Forelimb muscle (tissue), 1 donor: ENCODE measurements at places on chromosomes 5 and 9. TPM values are rescaled to one million over a fixed set of nuclear protein-coding genes. Genes with fewer than 3 reads are reported as not detected.
A peak's percentile ranks its signal among the peaks of the same experiment; 100 is the strongest.

- no peak for DNase-seq
Measured at GRCh38 chr5:164435576-164435975, 930.2 kb downstream of the MAT2B start.

The TMEM252 gene
- 1.0 TPM for polyA plus RNA-seq

DNA sequence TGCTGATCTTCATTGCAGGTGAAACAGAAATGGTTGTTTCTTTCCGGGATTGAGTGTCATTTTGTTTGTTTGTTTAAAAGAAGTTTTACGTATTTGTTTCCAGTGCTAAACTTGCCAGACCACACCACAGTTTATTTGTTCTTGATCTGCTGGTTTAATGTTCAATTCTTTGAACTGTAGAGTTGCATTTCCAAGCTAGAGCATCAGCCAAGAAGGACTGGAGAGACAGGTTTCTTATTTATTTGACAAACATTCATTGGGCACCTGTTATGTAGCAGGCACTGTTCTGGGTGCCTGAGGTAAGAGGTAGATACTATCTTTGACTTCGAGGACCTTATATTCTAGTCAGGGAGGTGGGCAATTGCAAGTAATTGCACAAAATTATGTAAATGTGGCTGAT, 45.0 kb downstream of the MCCC2 start:
- no peak for DNase-seq

- DNase-seq, result no peak
Measured at GRCh38 chr5:761854-762710, 22.4 kb downstream of the ZDHHC11B start.

DNA sequence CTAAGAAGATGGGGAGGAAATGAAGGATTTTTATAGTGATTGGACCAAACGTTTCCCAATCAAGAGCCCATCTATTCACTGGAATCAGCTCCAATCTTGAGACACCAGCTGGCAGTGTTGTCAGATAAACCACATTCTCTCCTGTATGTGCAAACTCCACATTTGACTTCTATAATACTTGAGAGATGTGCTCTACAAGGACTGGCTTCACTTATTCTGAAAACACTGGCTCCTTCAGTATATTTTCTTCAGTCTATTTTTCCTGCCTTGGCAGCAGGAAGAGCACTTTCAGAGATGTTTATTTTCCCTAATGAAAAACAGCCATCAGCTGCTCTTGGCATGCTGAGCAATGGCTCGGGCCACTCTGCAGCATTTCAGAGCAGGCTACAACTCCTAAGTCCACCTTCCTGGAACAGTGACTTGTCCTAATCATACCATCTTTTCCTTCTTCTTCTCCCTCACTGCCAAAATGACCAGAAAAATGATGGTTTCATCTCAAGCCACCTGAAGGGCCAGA, 96.9 kb upstream of the FSTL4 start:
- DNase-seq, result peak; percentile 52

The TYRP1 gene
- polyA plus RNA-seq, result 0.34 TPM

DNA sequence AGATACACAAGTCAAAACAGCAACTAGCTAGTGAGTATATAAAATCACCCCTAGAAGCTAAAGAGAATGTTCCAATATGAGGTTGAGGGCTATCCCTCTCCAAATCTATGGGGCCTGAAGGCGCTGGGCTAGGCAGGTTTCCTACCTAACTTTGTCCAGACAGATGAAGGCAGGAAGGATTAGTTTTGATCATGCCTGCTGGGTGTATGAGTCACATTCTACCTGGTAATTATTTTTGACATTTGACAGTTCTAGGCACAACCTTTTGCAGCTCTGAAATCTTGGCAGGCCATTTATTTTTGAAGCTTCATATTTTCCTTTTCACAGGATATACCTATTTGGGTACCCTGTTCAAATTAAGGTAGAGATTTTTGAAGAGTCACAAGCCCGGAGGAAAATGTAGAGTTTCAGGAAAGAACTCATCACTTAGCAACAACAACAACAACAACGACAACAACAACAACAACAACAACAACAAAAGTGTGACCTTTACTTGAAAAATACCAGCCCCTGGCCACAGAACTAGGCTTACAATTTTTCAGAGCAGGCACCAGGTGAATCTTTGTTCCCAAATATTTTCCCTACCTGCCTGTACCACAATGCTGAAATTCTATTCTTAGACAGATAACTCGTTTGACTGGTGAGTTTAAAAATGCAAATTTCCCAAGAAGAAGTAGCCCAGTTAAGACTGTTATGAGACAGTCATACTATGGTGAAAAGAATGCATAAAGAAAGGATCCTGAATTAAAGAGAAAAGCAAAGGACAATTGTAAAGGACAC, 175.5 kb upstream of the TUT7 start:
- DNase-seq, result no peak

The APBA1 gene
- 5.3 TPM for polyA plus RNA-seq

- no peak for DNase-seq
Measured at GRCh38 chr9:133162861-133163503, 732 bp downstream of the GBGT1 start.

- no peak for DNase-seq
Measured at GRCh38 chr9:89379508-89380115, 61.3 kb downstream of the SECISBP2 start.

DNA sequence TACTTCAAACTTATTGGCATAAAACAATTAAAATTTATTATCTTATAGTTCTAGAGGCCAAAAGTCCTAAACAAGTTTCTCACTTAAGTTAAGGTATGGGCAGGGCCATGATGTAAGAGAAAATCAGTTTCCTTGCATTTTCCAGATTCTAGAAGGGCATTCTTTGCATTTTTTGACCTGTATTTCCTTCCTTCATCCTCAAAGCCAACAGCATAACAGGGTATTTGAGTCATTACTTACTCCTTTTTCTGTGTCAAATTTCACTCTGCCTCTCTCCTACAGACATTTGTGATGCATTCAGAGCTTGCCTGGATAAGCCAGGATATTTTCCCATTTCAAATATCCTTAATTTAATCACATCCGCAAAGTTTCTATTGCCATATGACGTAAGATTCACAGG, 1499.0 kb downstream of the EFNA5 start:
- DNase-seq, result no peak

The TLE1 gene
- polyA plus RNA-seq, result 52.9 TPM

The LHX3 gene
- polyA plus RNA-seq, result not detected

The MACIR gene
- 13.3 TPM for polyA plus RNA-seq

- no peak for DNase-seq
Measured at GRCh38 chr9:79041266-79041665, 530.5 kb upstream of the TLE4 start.

The PCDHAC2 gene
- polyA plus RNA-seq, result 0.67 TPM

DNA sequence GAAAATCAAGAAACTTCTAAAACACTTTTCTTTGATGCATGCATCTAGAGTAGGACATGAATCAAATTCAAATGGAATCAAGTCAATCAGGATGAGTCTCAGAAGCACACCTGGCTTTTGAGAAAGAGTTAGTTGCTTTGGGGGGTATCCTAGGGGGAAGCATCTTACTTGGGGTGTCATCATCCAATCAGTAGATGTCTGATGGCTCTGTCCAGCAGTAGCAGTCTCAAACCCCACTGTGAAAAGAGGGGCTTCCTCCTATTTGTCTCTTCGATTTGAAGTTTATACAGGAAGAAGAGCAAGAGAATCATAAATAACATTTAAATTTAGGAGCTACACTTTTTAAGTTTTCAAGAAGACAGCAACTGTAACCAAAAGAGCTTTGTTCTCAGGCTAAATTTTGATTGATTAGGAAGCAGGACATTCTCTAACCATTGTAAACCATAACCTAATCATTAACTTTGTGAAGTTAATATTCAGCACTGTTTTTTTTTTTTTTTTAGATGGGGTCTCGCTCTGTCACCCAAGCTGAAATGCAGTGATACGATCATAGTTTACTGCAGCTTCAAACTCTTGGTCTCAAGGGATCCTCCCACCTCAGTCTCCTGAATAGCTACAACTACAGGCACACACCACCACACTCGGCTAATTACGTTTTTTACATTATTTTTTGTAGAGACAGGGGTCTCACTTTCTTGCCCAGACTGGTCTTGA, 614.7 kb downstream of the CSNK1G3 start:
- no peak for DNase-seq

GRCh38 chr5:60184606-60185005, 291.1 kb upstream of the PDE4D start:
- no peak for DNase-seq

DNA sequence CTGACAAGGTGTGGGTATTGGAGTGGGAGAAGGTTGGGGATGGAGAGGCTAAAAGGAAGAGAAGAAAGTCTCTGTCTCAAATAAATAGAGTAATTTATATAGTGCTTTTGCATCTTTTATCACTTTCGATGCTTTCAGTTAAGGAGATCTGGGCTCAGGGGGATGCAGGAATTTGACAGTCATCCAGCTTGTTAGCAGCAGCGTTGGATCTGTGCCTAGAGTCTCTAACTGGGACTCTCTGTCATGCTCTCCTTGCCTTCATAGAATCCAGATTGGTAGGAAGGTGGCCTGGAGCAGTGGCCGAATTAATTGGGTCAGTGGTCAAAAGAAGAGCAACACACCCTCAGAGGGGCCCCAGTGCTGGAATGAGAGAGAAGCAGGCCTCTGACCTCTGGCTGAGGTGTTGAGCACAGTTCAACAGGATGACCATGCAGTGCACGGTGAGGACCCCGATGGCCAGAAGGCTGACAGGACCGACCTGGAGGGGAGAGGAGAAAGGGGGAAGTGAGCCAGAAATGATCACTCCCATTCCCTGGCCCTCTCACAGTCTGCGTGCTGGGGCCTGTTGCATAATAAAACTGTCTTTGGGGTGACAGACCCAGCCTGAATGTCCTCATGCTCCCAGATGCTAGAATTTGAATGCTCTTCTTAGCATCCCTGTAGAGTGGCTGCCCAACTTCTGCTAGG, 7.6 kb downstream of the SLC36A3 start:
- DNase-seq, result peak; percentile 24

- DNase-seq, result no peak
Measured at GRCh38 chr9:93543117-93543516, 33.3 kb upstream of the PHF2 start.

DNA sequence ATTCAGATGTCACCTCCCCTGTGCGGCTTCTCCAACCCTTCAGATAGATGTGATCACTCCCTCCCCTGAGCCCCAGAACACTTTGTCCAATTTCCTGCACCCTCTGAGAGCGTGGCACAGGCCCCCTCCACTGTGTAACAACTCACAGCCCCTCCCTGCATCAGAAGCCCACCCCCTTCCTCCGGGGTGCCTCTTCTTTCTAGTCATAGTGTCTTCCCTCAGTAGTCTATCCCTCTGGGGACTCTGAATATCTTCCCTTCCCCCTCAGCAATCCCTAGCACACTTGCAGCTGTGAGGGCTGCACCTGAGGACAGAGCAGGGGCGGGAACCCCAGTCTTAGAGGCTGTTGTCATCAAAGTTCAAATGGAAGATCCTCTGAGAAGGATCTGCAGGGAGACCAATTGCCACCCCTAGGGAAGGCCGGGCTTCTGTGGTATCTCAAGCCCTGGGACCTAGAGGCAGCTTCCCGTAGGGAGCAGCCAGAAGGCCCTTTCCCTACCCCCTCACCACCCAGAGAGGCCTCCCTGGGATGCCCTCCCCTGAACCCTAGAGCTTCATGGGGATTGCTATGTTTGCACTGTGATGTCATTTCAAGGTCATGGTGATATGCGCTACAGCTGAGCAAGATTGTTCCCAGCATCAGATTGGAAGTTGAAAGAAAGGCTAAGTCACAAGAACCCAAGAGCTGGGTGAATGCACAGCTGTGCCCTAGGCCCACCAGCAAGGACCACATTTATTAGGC, 70.7 kb downstream of the THBS4 start:
- DNase-seq, result no peak

The FREM1 gene
- 19.4 TPM for polyA plus RNA-seq
